H9 (cell line): ENCODE measurements at places on chromosomes 11 and 22. TPM values are rescaled to one million over a fixed set of nuclear protein-coding genes. Genes with fewer than 3 reads are reported as not detected.

The AGBL2 gene
- 3.0 and 4.3 TPM in 2 replicates for total RNA-seq

The APBB1 gene
- 34.8 and 37.0 TPM in 2 replicates for total RNA-seq

The SCGB2A2 gene
- not detected in 2 replicates for total RNA-seq

The OR51B4 gene
- total RNA-seq = not detected in 2 replicates

The RFPL2 gene
- total RNA-seq = not detected in 2 replicates

The TRIM51 gene
- not detected in 2 replicates for total RNA-seq

The NEFH gene
- total RNA-seq = 5.7 and 5.8 TPM in 2 replicates

The UEVLD gene
- total RNA-seq = 7.8 and 7.9 TPM in 2 replicates

The MRTFA gene
- total RNA-seq = 38.1 and 44.4 TPM in 2 replicates

The OR52I1 gene
- total RNA-seq = not detected in 2 replicates

The TMEM41B gene
- 48.5 and 48.7 TPM in 2 replicates for total RNA-seq

The HSPB2 gene
- total RNA-seq = 0.22 TPM in 1 of 2 replicates, not detected in the other

The FREY1 gene
- 2.1 and 2.2 TPM in 2 replicates for total RNA-seq

The OR51V1 gene
- total RNA-seq = not detected in 2 replicates

The ACCS gene
- total RNA-seq = 7.5 and 9.1 TPM in 2 replicates

The TCN2 gene
- 39.0 and 42.2 TPM in 2 replicates for total RNA-seq

The USP35 gene
- total RNA-seq = 6.8 and 7.7 TPM in 2 replicates

The GLB1L3 gene
- 11.2 and 11.7 TPM in 2 replicates for total RNA-seq

The LDHAL6A gene
- not detected in 2 replicates for total RNA-seq

The ANGPTL5 gene
- total RNA-seq = not detected in 2 replicates

The IRAG1 gene
- 2.4 and 3.3 TPM in 2 replicates for total RNA-seq

The FOSL1 gene
- total RNA-seq = 33.7 and 36.1 TPM in 2 replicates

The OR2AT4 gene
- not detected in 2 replicates for total RNA-seq

The PAMR1 gene
- 2.4 and 2.9 TPM in 2 replicates for total RNA-seq

The JOSD1 gene
- total RNA-seq = 18.3 and 19.2 TPM in 2 replicates

The KRTAP5-2 gene
- total RNA-seq = not detected in 2 replicates

The OR10G4 gene
- total RNA-seq = 0.07 TPM in 1 of 2 replicates, not detected in the other

The GAS2 gene
- total RNA-seq = 1.7 and 1.8 TPM in 2 replicates
